Muscle of leg (tissue), 16 donors: ENCODE measurements at places on chromosomes 5 and 9. TPM values are rescaled to one million over a fixed set of nuclear protein-coding genes. Genes with fewer than 3 reads are reported as not detected.

The PRR7 gene
- total RNA-seq, result 0.93 TPM

The FYB1 gene
- total RNA-seq, result 1.9 TPM

The FAM221B gene
- not detected for total RNA-seq

The WNT8A gene
- not detected for total RNA-seq

The LECT2 gene
- not detected for total RNA-seq

GRCh38 chr9:6902423-6902822 is 144.7 kb downstream of the KDM4C start:
- H3K4me3 ChIP-seq, result no peak overlapping the region
- H3K4me1 ChIP-seq, result no peaks in the 10 kb centered on the region
- DNase-seq, result no peak
- H3K36me3 ChIP-seq, result no peaks in the 10 kb centered on the region
- H3K27ac ChIP-seq, result no peak overlapping the region

DNA sequence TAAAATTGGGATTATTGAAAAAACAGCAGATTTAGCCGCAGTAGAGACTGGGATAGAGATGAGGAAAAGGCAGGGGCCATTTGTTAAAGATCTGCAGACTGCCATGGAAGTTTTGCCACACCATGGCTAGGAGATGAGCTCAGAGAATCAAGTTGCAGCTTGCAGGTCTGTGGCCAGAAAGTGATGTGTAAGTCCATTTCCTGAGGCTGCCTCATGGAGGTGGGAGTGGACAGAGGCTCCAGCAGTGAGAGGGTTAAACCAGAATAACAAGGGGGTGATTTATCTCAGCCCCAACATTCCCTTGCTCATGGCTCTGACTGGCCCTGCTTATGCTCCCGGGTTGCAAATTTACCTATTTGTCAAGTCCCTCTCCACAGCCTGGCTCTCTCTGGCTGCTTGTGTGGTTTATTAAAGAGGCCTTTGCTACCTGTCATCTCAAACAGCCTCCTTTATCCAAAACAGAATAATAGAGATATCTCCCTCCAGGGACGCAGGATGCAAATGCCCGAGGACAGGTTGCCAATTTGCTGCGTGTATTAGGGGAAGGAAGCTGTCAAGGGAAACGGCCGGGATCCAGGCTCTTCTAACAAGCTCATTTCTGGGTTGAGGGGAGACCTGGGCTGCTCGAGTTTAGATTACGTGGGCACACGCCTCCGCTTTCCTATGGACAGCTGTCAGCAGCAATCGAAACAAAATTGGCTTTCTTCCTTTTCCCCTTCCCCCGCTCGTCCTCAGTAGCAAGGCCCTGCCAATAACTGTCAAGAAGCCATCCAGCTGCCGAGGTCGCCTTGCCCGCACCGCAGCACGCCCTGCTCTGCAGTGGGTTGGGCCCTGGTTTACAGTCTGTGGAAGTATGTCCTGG is 72.8 kb upstream of the PITX1 start:
- H3K27ac ChIP-seq, result no peak overlapping the region
- H3K36me3 ChIP-seq, result no peaks in the 10 kb centered on the region
- H3K4me3 ChIP-seq, result no peak overlapping the region
- DNase-seq, result no peak
- H3K27me3 ChIP-seq, result peaks cover 18% of the 10 kb centered on the region

DNA sequence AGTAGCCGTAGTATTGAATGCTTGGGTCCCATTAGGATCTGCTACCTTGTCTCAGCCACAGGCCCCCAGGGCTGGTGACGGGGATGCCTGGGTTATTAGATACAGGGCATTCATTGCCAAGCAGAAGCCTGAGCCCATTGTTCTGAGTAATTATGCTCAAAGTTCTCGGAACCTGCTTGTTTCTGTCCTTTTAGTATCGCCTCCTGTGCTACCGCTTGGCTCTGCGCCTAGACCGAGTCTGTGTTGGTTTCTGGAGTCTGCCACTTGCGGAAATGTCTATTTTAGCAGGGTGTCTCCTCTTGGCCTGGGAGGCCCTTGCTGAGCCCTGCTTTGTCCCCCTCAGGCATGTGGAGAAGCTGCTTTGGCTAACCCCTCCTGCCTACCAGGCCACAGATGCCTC is 506.1 kb downstream of the BNC2 start:
- H3K27me3 ChIP-seq, result no peaks in the 10 kb centered on the region
- no peaks in the 10 kb centered on the region for H3K4me1 ChIP-seq
- H3K36me3 ChIP-seq, result no peaks in the 10 kb centered on the region
- peak overlapping the region; percentile 40 for H3K27ac ChIP-seq
- no peak overlapping the region for H3K4me3 ChIP-seq
- peak; percentile 47 for DNase-seq

DNA sequence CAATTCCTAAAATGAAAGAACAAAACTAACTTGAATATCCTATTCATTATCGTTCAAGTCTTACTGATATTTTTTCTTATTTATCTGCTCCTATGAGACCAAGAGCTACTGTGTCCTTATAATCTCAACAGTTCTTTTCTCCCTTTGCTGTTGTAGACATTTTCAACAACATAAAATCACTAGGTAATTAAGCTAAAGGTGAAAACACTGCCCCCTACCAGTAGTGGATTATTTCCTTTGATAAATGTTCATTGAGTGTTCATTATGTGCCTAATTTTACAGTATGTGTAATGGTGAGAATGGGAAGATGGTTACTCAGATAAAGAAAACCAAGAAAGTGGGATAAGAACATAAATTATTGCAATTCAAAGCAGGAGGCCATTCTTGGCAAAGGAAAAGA is 41.4 kb upstream of the PAPPA start:
- no peak for DNase-seq
- no peaks in the 10 kb centered on the region for H3K27me3 ChIP-seq
- H3K36me3 ChIP-seq, result no peaks in the 10 kb centered on the region
- no peak overlapping the region for H3K27ac ChIP-seq
- no peak overlapping the region for H3K4me3 ChIP-seq
- no peaks in the 10 kb centered on the region for H3K4me1 ChIP-seq

DNA sequence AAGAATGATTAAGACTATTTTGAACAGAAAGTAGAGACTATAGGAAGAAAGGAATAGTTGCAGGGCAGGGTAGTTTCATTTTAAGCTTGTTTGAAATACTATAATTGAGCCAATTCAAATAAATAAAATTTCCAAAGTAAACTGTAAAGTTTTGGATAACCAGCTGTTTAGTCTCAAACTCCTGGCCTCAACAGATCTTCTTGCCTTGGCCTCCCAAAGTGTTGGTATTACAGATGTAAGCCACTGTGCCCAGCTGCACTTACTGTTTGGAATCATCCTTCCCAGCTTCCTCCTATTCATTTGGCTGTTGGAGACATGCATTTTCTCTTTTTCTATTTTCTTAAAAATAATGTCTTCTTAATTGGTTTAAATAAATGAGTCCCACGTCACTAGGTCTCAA is 231.0 kb downstream of the NNT start:
- no peaks in the 10 kb centered on the region for H3K4me1 ChIP-seq
- no peaks in the 10 kb centered on the region for H3K27me3 ChIP-seq
- no peak overlapping the region for H3K4me3 ChIP-seq
- H3K36me3 ChIP-seq, result no peaks in the 10 kb centered on the region

DNA sequence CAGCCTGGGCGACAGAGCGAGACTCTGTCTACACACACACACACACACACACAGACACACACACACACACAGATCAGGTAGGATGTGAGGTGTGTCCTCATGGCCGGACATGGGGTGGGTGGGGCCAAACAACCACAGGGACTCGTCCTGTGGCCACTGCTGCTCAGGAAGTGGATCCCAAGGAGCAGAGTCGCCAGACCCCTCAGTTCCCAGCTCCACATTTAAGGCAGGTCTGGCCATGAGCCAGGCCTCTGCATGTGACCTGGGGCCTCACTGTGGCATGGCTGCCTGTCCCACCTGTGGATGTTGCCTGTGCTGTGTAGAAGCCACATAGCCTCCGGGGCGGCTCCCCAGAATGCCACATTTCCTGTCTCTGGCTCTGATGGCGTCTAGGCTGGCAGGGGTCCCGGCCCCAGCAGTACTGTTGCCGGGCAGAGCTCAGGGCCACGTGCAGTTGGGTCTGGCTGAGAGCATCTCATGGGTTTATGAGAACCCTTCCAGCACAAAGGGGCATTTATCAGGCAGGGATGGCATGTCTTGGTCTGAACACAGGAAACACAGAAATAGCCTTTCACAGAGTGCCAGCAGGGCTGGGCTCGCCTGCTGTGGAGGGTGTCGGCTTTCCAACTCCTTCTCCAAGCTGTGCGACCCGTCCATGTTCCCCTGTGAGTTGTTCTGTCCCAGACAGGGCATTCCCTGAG is 9.9 kb upstream of the NINJ1 start:
- H3K4me3 ChIP-seq, result no peak overlapping the region
- DNase-seq, result peak; percentile 78
- no peaks in the 10 kb centered on the region for H3K27me3 ChIP-seq
- peak overlapping the region; percentile 75 for H3K27ac ChIP-seq

DNA sequence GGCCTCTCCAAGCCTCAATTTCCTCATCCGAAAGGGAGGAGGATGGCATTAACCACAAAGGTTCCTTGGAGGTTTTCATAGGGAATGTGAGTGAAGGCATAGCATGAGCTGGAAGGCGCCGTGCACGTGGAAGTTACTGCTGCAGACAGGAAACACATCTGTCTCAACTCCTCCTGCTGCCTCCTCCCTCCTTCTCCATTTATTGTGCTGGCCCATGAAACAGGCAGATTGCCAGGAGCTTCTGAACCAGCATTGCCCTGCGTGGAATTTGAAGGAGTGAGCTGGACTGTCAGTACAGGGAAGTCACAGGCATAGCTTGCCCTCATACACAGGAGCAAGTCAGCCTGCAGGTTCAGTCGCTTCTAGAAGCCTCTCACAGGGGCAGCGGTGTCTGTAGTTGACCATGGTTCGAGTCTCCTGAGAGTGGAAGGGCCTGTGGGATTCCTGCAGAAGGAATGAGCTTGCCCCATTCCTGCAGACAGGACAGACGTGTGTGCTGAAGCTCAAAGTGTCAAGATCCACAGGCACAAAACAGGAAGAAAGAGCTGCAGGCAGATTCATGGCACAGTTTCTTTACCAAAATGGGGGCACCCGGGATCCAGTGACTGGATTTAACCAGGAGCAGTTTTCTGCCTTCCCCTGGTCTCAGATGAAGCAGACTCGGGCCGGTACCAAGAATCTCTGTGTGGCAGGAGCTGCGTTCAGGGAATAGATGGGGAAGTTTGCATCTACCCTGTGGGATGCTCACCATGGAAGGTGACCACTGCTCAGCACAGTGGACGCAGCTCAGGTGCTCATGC is 48.7 kb upstream of the CTSL start:
- peak; percentile 66 for DNase-seq
- H3K4me1 ChIP-seq, result no peaks in the 10 kb centered on the region
- peaks cover 12% of the 10 kb centered on the region for H3K36me3 ChIP-seq
- H3K27me3 ChIP-seq, result no peaks in the 10 kb centered on the region
- H3K4me3 ChIP-seq, result no peak overlapping the region

- no peaks in the 10 kb centered on the region for H3K36me3 ChIP-seq
- no peaks in the 10 kb centered on the region for H3K4me1 ChIP-seq
- H3K27me3 ChIP-seq, result no peaks in the 10 kb centered on the region
- H3K27ac ChIP-seq, result no peak overlapping the region
These were observed 135.4 kb downstream of the FAM114A2 start for GRCh38 chr5:153903321-153903720.

GRCh38 chr9:90942555-90942954 is 140.9 kb downstream of the SYK start:
- DNase-seq, result peak; percentile 10
- peaks cover 4% of the 10 kb centered on the region for H3K27me3 ChIP-seq
- no peak overlapping the region for H3K4me3 ChIP-seq
- no peaks in the 10 kb centered on the region for H3K36me3 ChIP-seq

GRCh38 chr5:163894645-163895044 is 389.2 kb downstream of the MAT2B start:
- H3K4me1 ChIP-seq, result no peaks in the 10 kb centered on the region
- no peak overlapping the region for H3K4me3 ChIP-seq
- H3K27ac ChIP-seq, result no peak overlapping the region
- DNase-seq, result no peak
- H3K27me3 ChIP-seq, result no peaks in the 10 kb centered on the region
- H3K36me3 ChIP-seq, result no peaks in the 10 kb centered on the region

DNA sequence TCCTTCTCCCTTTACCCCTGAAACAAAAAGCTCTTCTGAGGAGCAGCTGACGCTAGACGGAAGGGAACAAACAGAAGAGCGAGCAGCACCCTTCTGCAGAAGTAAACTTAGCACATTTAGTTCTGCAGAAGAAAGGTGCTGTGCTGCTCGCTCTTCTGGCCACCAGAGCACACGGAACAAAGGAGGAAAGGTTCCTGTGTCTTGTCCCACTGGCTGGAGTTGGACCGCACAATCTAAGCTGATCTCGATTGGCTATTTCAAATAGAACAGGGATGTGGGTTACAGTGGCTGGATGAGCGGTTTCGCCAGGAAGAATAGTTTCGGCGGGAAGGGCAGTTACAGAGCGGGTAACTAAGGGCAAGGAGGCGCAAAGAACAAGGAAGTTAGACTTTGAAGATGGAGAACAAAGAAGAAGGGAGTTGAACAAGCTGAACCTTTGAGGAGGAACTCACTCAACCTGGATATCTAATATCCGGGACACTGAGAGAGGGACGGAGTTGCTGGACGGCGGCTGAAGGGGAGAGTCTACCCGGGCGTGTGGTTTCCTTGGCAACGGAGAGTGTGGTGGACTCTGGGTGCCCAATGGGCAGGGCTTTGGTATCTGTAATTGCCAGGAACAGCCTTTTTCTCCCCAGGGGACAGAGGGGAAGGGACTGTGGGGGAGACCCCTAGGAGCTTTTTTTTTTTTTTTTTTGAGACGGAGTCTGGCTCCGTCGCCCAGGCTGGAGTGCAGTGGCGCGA is 7.1 kb downstream of the GTF3C5 start:
- H3K27ac ChIP-seq, result no peak overlapping the region
- H3K27me3 ChIP-seq, result no peaks in the 10 kb centered on the region
- H3K4me3 ChIP-seq, result no peak overlapping the region
- no peaks in the 10 kb centered on the region for H3K4me1 ChIP-seq

GRCh38 chr5:158056130-158056825 is 197.3 kb upstream of the CLINT1 start:
- peaks cover 6% of the 10 kb centered on the region for H3K4me1 ChIP-seq
- no peak overlapping the region for H3K4me3 ChIP-seq
- no peaks in the 10 kb centered on the region for H3K36me3 ChIP-seq
- no peak for DNase-seq

GRCh38 chr5:150672237-150672883 is 11.3 kb downstream of the MYOZ3 start:
- peaks cover 37% of the 10 kb centered on the region for H3K4me1 ChIP-seq
- H3K36me3 ChIP-seq, result peaks cover 5% of the 10 kb centered on the region
- H3K4me3 ChIP-seq, result peak overlapping the region; percentile 61
- H3K27ac ChIP-seq, result peak overlapping the region; percentile 78

DNA sequence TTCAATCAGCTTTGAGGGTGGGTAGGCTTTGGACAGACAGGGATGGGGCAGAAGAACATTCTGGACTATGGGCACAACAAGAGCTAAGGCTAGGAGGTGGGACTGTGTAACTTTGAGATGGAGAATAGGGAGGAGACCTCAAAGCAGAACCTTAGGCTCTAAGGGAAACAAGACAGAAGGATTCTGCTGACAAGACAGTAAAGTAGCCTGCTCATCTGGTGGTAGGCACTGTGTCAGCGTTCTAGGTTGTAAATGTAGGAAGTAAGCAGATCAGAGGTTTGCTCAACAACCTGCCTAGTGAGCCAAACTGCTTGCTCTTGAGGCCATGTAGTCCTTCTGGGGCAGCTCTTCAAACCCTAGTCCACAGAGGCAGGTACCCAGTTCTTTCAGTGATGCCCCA is 15.0 kb upstream of the IL12B start:
- no peaks in the 10 kb centered on the region for H3K4me1 ChIP-seq
- H3K4me3 ChIP-seq, result no peak overlapping the region
- H3K27me3 ChIP-seq, result no peaks in the 10 kb centered on the region
- H3K27ac ChIP-seq, result no peak overlapping the region

GRCh38 chr5:148660346-148660660 is 6.0 kb upstream of the HTR4 start:
- H3K27me3 ChIP-seq, result peaks cover 2% of the 10 kb centered on the region
- no peak for DNase-seq
- no peaks in the 10 kb centered on the region for H3K36me3 ChIP-seq
- no peak overlapping the region for H3K4me3 ChIP-seq
- H3K4me1 ChIP-seq, result no peaks in the 10 kb centered on the region
